Stimulated activated CD4-positive, alpha-beta T cell treated with anti-CD3 and anti-CD28 coated beads, Interleukin-4, amount 100 ng/mL, for 4 hours (primary cell): ENCODE measurements at places on chromosomes 5 and 9.

GRCh38 chr5:18534119-18534518 is 899.9 kb downstream of the TAF11L14 start:
- DNase-seq, result no peak

DNA sequence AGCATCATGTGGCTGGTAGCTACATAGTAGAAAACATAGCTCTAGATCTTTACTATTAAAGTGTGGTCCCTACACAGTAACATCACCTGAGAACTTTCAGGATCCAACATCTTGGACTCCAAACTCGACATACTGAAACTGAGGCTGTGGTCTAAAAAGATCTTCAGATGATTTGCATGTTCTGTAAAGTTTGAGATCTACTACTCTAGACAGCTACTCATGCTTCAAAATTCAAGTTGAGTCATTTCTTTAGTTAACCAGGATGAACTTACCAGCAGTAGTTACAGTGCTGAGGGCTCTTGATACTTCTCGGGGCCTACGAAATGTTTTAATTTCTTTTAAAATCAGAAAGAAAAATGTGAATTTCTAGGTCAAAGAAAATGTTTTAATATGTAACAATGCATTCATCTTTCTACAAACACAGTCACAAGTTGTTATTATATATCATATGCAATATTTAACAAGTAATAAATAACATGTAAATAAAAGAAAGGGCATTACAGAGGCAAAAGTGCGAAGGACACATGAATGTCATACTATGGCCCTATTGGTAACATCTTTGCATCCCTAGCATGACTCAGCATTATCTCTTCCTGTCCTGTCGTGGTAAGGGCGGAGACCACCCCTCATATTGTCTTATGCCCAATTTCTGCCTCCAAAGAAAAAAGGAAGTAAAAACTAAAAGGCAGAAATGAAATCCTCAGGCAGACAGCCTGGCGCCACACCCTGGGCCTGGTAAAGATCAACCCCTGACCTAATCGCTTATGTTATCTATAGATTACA is 563.9 kb upstream of the TLE4 start:
- DNase-seq, result no peak

GRCh38 chr9:34992376-34992951 is 2.9 kb downstream of the DNAJB5 start:
- peak; percentile 62 for DNase-seq

GRCh38 chr9:82531795-82532194 is 531.1 kb downstream of the RASEF start:
- DNase-seq, result no peak

DNA sequence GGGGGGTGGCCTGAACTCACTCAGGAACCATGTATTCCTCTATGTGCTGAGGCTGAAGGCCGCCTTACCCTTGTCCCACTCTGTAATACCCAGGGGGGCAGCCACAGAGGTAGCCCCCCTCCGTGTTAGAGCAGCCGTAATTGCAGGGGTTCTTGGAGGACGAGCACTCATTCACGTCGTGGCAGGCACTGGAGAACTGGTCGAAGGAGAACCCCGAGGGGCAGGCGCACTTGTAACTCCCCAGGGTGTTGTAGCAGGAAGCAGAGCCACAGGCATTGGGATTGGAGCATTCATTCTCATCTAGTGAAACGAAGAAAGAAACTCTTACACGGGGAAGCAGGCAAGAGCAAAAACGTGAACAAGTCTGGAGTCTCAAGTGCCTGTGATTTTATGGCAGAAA is 179.8 kb downstream of the SLC12A2 start:
- no peak for DNase-seq

DNA sequence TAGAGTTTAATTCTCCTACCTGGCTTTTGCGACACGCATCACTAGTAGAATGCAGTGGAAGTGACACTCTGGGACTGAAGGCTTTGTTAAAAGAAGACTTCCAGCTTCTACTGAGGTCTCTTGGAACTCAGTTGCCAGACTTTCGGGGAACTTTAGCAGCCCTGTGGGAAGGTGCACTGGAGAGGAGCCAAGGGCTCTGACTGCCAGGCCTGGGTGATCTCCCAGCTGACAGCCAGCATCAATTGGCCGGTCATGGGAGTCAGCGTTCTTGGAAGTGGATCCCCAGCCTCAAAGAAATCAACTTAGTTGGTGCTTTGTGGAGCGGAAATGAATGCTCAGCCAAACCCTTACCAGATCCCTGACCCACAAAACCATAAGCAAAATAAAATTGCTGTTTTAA is 87.1 kb downstream of the OSTF1 start:
- no peak for DNase-seq

- no peak for DNase-seq
These were observed 128.1 kb upstream of the FAM174A start for GRCh38 chr5:100407053-100407452.
